ENCODE measurements at places on chromosomes 5 and 9.

GRCh38 chr5:31300501-31300900 lies 107.0 kb downstream of the CDH6 start:
- no peak for DNase-seq

GRCh38 chr5:40437452-40437861 lies 242.3 kb upstream of the PTGER4 start:
- DNase-seq, result no peak

DNA sequence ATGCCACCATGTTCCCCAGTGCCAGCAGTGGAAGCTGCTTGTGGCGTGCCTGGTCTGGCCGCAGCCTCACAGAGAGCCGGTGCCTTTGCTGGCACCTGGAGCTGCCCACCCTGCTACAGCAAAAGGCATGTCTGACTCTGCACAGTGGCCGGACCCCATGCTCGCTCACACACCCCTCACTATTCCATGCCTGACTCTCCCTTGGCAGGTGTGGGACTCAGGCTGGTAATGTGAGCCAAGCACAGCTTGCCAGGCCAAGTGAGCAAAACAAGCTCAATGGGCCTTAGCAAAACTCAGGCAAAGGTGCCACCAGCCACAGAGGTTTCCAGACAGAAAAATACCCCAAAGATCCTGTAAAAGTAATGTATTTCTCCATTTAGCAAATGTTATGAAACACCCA lies 15.5 kb downstream of the GNA14 start:
- DNase-seq, result no peak

- DNase-seq, result no peak
Observed at GRCh38 chr5:91194824-91195381, 188.2 kb downstream of the ARRDC3 start.

DNA sequence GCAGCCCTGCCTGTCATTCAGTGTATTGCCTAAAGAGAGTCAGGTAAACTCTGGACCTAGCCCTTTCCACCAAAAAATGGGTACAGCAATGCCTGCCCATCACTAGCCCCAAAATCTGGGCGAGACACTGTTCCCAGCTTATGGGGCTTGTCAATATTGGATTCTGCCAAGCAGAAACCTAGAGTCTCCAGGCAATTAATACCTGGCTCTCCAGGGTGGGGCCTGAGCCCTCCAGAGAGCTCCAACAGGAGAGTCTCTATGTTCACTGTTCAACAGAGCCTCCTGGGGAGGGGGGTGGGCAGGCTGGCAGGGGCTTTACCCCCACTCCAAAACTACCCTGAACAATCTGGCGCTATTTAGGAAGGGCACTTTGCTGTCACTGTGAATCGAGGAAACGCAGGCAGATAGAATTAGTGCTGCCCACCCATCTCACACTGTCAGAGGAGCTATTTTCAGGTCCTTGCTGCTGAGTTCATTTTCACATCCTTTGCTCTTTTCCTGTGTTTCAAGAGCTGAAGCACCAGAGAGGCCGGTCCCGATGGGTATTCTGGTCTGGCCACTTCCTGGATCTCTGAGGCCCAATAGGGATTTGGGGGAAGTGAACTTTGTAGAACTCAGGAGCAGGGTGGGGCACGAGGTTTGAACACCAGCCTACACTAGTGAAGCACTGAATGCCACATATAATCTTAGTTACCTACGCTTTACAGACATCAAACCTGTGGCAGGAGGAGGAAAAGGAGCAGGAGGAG lies 121.8 kb downstream of the C5orf15 start:
- DNase-seq, result no peak

DNA sequence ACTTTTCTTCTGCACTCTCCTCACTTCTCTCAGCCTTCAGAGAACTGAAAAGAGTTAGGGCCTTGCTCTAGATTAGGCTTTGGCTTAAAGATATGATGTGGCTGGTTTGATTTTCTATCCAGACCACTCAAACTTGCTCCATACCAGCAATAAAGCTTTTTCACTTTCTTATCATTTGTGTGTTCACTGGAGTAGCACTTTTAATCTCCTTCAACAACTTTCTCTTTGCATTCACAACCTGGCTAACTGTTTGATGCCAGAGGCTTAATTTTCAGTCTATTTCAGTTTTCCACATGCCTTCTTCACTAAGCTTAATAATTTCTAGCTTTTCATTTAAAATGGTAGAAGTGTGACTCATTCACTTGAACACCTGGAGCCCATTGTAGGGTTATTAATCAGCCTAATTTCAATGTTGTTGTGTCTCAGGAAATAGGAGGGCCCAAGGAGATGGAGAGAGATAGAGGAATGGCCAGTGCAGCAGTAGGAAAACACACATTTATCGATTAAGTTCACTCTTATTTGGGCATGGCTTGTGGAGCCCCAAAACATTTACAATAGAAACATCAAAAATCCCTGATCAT lies 5.9 kb downstream of the ATPSCKMT start:
- no peak for DNase-seq

DNA sequence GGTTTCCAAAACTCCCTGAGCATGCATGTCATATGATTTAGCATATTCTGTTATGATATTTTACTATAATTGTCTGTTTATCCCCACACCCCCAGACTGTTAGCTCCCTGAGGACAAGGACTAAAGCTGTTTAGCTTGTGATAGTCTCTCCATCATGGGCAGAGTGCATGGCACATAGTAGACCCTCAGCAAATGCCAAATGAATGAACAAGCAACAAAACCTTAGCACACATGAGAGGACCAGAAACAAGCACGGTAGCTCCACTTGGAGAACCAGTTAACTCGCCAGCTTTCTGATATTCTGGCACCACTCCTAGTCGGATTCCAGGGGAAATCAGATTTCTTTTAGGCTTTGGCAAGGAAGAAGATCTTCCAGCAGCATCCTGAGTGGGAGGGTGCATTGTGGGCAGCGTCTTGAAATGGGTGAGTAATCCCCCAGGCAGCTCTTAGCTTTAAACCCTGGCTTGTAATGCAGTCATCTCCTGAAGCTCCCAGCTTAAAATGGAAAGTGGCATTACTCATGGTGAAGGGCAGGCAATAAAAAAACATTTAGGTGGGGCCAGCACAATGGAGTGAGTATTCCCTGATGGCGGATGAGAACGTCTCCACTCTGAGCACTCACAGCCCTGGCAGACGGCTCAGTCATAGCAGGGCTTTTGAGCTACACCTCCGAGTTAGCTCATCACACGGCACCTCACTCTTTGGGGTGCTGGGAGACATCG lies 41.1 kb downstream of the FGF1 start:
- DNase-seq, result peak; percentile 99

DNA sequence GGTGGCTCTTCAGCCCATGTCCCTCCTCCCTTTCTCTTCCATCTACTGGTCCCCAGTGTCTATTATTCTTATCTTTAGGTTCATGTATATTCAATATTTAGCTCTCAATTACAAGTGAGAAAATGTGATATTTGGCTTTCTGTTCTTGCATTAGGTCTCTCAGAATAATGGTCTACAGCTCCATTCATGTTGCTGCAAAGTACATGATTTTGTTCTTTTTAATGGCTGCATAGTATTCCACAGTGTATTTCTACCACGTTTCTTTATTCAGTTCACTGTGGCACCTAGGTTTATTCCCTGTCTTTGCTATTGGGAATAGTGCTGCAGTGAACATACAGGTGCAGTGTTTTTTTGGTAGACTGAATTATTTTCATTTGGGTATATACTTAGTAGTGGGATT lies 1308.8 kb downstream of the EFNA5 start:
- DNase-seq, result no peak

All from fibroblast of skin of left quadriceps (primary cell).